ENCODE measurements at places on chromosomes 1 and 21.

DNA sequence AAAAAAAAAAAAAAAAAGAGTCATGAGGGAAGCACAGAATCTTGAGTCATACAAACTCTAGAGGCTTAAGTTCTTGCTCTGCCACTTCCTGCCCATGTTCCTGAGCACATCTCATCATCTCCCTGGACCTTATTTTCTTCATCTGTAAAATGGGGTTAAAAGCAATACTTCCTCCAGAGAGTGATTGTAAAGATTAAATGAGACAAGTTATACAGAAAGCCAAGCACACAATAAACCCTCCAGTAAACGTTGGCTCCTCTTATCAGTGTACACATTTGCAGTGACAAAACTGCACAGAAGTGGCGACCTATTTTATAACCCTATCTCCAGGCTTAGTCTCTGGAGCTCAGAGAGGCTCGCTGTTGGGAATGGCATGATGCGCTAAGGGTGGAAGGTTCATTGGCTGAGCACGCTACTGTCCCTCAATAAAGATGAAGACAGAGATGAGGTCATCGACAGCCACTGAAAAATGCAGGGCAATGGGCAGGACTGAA, 82.1 kb downstream of the RRAGC start:
- DNase-seq: no peak

- DNase-seq: no peak
Observed at GRCh38 chr1:91397605-91398004, 7.0 kb downstream of the HFM1 start.

GRCh38 chr1:209539576-209539975, 43.9 kb upstream of the CAMK1G start:
- no peak for DNase-seq

- peak; percentile 40 for DNase-seq
Observed at GRCh38 chr1:185281245-185281644, 35.8 kb downstream of the IVNS1ABP start.

- DNase-seq: no peak
Observed at GRCh38 chr1:173294843-173295242, 87.7 kb upstream of the TNFSF4 start.

DNA sequence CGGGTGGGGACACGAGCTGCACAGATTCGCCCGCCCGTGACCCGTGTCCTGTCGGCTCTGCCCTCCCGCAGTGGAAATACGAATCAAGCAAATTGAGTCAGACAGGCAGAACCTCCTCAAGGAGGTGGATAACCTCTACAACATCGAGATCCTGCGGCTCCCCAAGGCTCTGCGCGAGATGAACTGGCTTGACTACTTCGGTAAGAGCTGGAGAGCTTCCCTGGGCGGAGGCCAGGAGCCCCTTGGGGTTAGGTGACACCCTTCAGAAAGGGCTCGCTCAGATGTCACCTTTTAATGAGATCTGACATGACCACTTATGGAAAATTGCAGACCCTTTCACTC, 489 bp downstream of the CDCA8 start:
- DNase-seq: no peak

DNA sequence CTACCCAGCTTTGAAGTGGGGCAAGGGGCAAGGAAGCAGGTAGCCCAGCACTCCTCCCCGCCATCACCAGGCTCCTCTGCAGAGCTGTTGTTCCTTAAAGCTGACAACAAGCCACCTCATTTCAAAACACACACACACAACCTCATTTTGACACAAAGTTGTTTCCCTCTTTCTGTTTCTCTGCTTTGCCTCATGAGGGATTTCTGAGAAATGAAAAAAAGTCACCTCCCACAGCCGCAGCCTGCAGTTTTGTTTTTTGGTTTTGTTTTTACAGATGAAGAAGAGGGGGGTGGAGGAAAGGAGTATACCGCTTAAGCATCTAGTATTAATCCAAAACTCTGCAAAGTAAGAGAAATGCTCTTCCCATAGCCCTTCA, 12.1 kb downstream of the MCL1 start:
- peak; percentile 61 for DNase-seq

DNA sequence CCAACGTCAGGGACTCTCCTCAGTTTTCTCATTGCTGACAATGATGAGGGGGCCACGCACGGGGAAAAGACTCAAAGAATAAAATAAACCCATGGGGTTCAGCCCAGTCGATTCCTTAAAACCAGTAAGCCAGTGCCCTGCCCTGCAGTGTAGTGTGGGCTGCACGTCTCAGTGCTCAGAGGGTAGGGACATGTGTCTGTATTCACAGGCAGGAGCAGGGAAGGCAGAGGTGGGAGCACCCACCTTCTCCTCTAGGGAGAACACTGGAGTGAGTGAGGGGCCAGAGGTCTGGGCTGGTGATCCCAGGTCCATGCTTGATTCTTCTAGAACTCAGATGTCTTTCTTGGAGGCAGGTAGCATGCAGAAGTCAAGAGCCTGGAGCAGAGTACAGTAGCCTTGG, 303.6 kb downstream of the MATN1 start:
- no peak for DNase-seq

DNA sequence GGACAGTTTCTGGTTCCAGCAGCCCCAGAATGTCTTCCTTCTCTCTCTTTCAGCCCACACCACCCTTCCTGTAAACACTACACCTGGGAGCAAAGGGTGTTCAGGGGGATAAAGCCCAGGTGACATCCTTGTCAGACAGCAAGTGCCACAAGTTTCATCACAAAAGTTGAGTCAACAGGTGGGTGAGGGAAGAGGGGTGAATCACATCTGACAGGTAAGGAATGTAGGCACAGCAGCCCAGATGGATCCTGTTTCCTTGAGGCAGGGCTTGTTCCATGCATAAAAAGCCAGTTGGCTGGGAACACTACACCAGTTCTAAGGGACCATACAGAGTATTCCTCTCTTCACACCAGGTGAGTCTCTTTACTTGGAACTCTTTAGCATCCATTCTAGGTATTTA, at the start of gene SPRR1B:
Gene SPRR1B, plus strand, starts transcription at position 309 of the 400 bp plus-strand sequence. CDS start 1,143 bp downstream, outside the sequence.
- no peak for DNase-seq

GRCh38 chr1:156599811-156600210, 1.5 kb downstream of the GPATCH4 start:
- DNase-seq: no peak

DNA sequence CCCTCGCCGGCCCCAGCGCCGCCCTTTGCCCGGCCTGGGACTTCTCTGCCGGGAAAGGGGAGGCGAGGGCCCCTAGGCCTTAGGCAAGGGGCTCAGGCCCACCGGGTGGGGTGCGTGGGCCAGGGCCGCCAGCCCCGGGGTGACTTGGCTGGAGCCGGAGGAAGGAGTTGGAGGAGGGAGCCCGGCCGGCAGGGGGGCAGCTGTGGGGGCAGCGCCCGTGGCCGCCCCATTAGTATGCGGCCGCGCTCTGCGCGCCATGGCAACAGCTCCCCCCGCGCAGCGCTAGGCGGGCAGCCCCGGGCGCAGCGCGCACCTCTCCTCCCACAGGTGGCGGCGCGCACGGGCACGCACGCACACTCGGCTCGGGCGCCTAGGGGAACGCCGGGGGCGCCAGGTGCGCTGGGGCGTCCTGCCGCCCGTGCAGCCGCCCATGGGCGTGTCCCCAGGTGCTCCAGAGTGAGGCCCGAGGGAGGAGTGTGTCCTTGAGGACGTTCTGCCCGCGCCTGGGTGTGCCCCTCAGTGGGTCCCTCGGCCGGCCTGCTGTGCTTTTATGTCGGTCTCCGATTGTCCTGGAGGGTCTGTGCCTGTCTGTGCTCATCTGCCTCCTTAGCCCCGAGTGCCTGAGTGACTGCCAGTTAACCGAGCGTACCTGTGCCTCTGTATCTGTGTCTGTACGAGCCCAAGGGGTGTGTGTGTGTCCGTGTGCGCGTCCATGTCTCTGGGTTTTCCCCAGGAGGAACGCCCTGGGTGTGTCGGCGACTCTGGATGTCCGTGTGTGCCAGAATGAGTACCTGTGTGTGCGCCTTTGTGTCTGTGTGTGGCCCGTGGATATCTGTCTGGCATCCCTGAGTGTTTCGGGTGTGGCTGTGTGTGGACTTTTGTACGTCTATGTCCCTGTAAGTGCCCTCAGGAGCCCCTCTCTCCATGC, 38.2 kb upstream of the WASF2 start:
- peak; percentile 67 for DNase-seq

GRCh38 chr21:37704751-37705150, 211.5 kb downstream of the KCNJ6 start:
- DNase-seq: no peak

GRCh38 chr1:154445040-154445472, 39.9 kb downstream of the IL6R start:
- DNase-seq: peak; percentile 66

DNA sequence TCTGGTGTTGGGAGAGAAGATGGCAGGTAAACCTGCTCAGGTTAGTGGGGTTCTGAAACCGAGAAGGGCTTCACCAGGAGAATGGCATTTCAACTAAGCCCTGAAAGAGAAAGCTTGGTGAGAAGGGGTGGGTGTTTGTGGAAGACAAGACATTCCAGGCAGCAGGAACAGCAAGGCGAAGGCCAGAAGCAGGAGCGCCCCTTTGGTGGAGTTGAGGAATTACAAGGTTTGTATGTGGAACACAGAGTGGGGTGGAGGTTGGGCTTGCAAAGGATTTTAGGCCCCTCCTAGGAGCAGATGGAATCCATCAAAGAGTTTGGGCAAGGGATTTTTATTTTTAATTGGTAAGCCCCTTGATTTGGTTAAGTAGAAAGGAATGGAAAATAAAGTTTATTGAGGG, 24.8 kb upstream of the ELOA start:
- no peak for DNase-seq

GRCh38 chr1:27552911-27553420, 51.0 kb downstream of the AHDC1 start:
- no peak for DNase-seq

DNA sequence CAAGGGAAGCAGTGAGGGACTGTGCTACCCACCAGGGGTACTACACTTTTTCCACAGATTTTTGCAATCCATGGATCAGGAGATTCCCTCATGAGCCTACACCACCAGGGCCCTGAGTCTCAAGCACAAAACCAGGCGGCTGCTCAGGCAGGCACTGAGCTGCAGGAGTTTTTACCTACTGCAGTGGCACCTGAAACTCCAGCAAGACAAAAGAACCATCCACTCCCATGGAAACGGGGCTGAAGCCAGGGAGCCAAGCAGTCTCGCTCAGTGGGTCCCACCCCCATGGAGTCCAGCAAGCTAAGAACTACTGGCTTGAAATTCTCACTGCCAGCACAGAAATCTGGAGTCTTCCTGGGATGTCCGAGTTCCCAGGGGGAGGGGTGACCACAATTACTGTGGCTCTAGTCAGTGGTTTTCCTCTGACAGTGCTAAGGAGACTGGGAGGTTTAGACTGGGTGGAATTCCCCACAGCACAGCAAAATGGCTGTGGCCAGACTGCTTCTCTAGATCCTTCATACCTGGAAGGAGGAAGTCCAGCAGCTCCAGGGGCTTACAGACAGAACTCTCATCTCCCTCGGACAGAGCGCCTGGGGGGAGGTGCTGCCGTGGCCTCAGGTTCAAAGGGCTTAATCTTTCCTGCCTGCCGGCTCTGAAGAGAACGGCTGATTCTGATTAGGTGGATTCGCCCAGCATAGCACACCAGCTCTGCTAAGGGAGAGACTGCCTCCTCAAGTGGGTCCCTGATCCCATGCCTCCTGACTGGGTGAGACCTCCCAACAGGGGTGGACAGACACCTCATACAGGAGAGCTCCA, 437.8 kb downstream of the LTN1 start:
- no peak for DNase-seq

- peak; percentile 83 for DNase-seq
Observed at GRCh38 chr1:235954306-235955283, 87.9 kb upstream of the LYST start.

DNA sequence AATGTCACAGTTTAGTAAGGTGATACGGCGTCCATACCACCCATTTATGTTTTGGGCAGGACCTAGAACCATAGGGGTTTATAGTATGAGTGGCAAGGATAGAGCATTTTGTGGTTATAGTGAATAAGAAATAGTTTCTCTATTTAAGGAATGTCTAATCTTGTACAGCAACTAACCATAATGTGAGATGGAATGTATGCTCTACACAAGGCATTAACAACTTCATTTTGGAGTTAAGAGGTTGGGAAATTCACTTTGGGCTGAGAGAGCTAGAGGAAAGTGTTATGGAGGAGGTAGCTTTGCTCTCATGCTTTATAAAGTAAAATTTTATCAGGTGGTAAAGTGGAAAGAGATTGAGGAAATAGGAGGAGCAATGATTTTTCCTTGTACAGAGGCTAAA, 3.0 kb upstream of the MCL1 start:
- no peak for DNase-seq

- DNase-seq: peak; percentile 60
Observed at GRCh38 chr21:25396135-25396711, 211.1 kb downstream of the MRPL39 start.
